ENCODE measurements at places on chromosomes 7 and 10.
A peak's percentile ranks its signal among the peaks of the same experiment; 100 is the strongest.

DNA sequence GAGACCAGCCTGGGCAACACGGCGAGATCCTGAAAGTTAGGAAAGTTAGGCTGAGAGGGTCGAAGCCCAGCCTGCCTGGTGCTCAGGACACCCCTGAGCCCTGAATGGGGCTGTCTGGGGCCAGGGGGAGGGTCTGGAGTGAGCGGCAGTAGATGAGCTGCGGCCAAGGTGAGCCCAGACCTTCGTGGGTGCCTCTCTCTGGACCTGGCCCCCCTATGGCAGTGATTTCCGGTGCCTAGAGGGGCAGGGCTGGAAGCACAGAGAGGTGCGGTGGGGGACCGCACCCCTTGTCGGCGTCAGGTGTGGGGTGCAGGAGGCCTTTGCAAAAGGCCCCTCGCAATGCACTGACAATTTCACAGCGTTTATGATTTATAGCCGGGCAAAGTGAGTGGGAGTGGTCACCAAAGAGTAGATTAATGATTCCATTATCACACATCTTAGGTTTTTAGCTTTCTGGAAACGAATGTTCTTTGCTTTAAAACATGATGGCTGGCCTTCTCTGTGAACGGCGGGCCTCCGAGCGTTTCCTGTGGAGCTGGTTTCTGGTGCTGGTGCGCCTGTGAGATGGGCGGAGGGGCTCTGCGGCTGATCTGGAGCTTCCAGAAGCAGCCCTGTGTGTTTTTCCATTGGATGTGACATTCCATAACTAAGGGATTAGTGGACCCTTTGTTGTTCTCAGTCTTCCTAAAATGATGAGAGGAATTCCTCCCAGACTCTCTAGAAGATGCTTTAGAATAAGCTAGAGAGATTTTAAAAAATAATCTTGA is 171.0 kb upstream of the ZNF32 start:
- DNase-seq, result no peak

DNA sequence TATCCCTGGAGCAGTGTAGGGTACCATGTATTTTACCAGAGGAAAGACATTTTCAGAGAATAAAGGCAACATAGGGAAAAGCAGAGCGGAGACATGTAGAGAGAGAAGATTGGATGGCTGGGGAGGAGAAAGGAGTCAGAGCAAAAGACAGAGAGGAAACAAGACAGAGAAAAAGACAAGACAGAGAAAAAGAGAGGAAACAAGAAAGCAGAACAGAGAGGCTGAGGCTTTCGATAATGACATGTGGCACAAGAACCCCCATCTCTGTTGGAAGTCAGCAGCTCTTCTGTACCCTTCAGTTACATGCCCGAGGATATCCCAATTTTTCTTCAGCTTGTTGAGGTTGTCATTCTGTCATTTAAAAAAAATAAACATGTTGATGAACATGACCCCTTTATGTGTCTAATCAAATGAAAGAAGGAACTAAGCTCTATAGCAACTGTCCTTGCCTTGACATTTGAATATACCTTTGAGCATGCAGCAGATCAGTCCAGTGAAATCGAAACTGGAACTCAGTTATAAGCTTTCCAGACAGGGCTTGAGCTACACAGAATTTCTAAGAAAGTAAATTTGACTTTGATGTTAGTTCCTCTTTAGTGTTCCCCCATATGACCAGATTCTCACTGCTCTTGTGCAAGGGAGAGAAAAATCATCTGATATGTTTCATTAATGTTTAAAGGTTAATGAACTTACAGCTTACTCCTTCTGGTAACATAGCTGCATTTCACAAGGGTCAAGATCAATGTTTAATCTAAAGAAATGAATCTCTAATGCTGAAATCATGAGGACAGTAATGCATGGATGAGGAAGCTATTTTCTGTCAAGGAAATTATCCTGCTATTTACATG is 75.1 kb upstream of the SP4 start:
- DNase-seq, result no peak

DNA sequence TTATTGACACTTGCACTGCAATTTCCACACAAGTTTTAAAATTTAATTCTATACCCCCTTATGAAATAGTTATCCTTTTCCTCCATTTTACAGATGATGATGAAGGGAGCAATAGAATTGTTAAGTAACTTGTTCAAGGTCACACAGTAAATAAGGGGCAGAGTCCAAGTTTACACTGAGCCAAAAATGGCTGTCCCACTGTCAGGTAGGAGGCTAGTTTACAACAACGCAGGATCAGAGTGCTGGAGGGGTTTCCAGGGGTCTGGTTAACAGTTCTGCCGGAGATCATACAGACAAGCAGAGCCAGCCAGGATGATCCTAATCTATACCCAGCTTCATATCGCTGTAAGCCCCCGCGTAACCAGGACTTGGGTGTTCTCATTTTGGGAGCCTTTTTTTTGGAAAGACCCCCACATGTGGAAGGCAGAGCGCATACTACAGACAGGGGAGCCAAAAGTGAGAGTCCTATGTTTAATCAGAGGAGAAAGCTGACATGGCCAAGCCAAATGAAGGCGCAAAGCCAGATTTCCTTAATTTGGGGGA is 524 bp upstream of the UNC5B start:
- no peak for DNase-seq

DNA sequence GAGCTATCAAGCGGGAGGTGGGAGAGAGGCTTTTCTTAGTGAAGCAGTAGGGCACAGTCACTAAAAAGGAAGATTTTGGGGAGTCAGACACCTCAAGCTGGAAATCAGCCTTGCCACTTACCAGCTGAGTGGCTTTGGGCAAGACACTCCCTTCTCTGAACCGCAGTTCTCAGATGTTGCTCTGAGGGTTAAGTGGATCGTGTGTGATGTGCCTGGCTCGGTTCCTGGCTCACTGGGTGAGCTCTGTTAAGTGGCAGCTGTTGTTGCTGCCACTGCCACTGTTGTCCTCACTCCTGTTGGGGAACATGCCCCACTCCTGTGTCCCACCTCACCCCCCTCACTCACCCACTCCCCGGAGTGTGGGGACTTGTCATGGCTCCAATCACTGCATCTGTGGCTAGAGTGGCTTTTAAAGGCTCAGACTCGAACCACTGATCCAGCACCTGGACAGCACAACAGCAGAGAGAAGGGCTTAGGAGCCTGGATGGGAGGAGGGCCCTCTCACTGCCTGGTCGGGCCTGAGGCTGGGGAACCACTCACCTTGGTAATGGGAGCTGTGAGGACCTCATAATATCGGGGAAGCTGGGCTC is 20.0 kb downstream of the PYROXD2 start:
- DNase-seq, result no peak

DNA sequence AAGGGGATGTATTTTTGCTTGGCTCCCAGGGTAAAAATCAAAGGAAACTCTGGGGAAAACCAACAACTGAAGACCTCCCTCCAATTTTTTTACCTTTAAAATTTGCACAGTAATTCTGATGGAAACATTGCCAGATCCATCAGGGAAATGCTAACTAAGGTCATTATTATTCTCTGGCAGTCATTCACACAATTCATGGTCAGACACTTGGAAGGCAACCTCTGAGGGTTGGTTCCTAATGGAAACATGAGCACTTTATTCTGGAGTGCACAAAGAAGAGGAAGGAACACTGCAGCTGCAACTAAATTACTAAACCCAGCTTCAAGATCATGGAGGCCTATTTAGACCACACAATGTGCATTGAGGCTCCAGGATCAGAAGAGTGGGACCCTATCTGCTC is 34.2 kb downstream of the SRI start:
- DNase-seq, result no peak

GRCh38 chr10:11017570-11018431 is at the start of gene CELF2:
Gene CELF2, plus strand, starts transcription at chr10:11017872. Its CDS starts 218 bp downstream, at chr10:11018090.
- peak; percentile 39 for DNase-seq

GRCh38 chr7:135929249-135929648 is 47.9 kb downstream of the MTPN start:
- DNase-seq, result no peak

DNA sequence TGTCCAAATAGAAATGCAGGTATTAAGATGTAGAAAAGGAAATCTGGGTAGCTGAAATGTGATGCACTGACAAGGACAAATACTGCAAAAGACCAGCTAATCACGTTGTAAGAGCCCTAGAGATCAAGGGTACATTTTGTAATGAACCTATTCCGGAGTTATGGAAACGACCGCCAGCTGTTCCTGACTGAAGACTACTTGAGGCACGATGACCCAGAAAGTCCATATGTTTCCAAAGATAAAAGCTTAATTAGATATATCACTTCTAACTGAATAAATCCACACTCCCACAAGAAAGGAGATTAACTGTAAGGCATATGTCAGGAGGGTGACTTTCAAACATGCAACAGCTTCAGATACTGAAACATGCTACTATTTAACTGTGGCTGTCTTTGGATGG is 253.5 kb downstream of the NSUN6 start:
- DNase-seq, result no peak

DNA sequence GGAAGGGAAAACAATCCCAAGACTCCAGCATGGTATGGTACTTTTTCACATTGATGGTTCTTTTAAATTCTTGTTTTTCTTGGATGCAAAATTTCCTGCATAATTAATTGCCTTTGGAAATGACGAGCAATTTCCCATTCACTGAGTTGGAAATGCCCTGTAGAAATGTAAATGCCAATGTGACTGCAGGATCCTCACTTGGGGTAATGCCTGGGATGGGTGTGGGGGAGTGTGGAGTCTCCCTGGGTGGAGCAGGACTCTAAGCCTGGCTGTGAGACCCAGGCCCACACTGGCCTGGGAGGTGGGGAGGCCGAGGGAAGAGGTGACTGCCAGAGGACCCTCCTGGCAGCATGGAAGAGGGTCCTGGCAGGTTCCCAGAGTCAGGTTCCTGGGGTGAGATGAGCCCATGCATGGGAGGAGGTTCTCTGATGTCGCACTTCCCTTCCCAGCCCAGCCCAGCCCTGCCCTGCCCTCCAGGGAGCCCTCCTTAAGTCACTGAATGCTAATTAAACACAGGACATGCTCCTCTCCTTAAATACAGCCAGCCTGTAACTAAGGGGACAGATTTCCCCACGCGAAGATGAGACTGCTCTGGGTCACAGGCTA is 157.9 kb downstream of the GFRA1 start:
- no peak for DNase-seq

DNA sequence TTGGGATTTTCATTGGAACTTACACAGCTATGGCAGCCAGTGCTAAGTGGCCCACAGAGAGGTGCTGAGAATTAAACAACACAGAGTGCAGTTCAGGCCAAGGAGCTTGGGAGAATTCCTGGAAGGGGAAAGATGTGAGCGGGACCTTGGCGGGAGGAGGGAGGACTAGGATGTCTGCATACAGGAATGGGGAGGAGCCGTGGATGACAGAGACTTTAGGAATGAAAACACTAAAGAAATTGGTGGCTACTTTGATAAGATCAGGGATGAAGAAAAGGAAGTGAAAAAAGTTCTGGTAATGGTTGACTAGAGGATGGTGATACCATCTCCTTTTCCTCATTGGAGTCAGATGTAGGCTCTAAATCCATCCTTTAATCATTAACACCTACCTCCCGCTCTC is 234.2 kb upstream of the FZD8 start:
- DNase-seq, result no peak

DNA sequence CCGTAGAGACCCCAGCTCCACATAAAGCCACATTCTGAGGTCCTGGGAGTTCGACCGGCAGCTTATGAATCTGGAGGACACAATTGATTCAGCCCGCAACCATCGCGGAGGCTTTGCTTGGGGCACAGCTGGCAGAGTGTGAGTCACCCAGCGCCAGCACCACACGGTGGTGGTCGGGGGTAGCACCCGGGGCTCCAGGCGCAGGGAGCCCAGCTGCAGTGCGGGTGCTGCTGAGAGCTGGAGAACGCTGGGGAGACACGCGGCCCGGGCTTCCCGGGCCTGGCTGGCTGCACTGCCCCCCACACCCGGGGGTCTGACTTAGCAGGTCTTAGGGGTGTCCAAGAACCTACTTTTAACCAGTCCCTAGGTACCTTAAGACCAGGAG is 87.9 kb downstream of the PAXIP1 start:
- DNase-seq, result no peak

- DNase-seq, result no peak
Measured at GRCh38 chr10:60434418-60435046, 44.9 kb upstream of the ANK3 start.

DNA sequence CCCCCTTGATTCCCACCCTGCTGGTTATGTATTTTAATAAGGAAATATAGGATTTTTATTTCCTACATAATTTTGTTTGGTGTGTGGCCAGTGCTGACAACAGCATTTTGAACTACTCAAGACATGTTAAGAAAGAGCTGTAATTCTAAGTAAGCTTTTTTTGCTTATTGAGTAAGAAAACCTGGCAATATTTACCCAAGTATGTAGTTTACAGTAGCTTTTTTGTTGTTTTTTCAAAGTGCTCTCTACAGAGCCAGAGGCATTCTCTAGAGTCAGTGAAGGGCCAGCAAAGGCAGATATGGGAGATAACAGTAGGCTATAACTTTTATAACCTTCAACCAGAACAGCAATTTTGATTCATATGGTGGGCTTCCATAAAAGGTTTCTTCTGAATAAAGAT is 63.2 kb upstream of the TMEM168 start:
- DNase-seq, result no peak

GRCh38 chr10:6951732-6952131 is 371.7 kb upstream of the PRKCQ start:
- no peak for DNase-seq
